ENCODE measurements at places on chromosomes 4 and X. TPM values are rescaled to one million over a fixed set of nuclear protein-coding genes. Genes with fewer than 3 reads are reported as not detected.

The SLC6A14 gene
- total RNA-seq: not detected

The GLRA3 gene
- under 0.01 TPM for total RNA-seq

The ZFYVE28 gene
- 6.4 TPM for total RNA-seq

The CCDC110 gene
- total RNA-seq: 2.1 TPM

The NSUN7 gene
- 13.3 TPM for total RNA-seq

The UCHL1 gene
- total RNA-seq: 48.0 TPM

The NEXMIF gene
- total RNA-seq: 4.1 TPM

The GNRHR gene
- not detected for total RNA-seq

The EPGN gene
- 0.88 TPM for total RNA-seq

The EFNB1 gene
- total RNA-seq: 94.4 TPM

The PDLIM3 gene
- total RNA-seq: 82.4 TPM

The MAGEE2 gene
- total RNA-seq: 0.47 TPM

The RGN gene
- 30.4 TPM for total RNA-seq

The SLC39A8 gene
- 19.6 TPM for total RNA-seq

The AIFM1 gene
- 22.6 TPM for total RNA-seq

The ADH1A gene
- total RNA-seq: 0.35 TPM
